ENCODE measurements at places on chromosomes 2 and 18.

GRCh38 chr2:76478266-76479035 is 767.7 kb upstream of the GCFC2 start:
- no peak for DNase-seq

DNA sequence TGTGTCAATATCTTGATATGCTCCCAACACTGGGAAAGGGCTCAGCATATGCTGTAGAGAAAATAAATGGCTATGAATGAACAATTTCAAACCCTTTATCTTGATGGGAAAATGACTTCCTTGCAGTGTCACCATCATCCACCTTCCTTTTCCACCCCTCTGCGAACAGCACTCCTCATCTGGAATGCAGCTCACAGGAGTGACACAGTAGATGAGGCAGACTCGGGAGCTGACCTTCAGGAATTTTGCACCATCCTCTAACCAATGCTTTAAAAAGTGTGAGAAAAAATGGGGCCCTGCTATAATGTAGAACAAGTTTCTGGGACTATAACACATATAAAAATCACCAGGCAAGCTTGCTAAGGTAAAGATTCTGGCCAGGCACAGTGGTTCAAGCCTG is 41.3 kb upstream of the YPEL5 start:
- DNase-seq = no peak

GRCh38 chr18:76874642-76875389 is 52.5 kb downstream of the ZNF236 start:
- DNase-seq = no peak

GRCh38 chr2:106021662-106022028 is 172.5 kb downstream of the UXS1 start:
- DNase-seq = no peak

DNA sequence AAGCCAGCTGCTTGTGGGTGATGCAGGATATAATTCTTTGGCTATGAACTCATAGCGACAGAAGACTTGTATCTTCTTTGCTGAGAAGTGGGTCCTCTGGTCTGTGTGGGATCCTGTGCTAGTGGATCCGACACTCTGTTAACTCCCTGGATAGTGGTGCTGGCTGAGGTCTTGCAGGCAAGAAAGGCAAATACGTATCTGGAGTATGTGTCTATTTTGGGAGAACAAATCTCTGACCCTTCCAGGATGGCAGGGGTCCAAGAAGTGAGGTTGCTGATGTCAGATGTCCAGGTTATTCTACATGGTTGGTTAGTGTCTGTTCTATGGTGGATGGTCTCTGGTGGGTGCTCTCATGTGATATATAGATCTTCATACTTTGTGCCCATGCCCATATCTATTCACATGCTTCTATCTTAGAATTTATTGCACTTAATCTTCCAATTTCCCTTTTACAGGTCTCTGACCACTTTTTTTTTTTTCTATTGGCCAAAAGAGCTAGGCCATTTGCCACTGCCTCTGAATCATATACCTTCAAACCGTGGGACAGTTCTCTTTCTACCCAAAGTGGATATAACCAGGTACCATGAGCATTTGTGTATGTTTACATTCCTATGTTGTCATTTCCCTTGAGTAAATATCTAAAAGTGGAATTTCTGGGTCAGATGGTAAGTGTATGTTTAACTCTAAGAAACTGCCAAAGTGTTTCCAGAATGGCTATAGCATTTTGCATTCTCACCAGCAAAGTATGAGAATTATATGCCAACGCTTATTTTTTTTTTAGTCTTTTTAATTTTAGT is 45.1 kb upstream of the RBMS1 start:
- DNase-seq = no peak

DNA sequence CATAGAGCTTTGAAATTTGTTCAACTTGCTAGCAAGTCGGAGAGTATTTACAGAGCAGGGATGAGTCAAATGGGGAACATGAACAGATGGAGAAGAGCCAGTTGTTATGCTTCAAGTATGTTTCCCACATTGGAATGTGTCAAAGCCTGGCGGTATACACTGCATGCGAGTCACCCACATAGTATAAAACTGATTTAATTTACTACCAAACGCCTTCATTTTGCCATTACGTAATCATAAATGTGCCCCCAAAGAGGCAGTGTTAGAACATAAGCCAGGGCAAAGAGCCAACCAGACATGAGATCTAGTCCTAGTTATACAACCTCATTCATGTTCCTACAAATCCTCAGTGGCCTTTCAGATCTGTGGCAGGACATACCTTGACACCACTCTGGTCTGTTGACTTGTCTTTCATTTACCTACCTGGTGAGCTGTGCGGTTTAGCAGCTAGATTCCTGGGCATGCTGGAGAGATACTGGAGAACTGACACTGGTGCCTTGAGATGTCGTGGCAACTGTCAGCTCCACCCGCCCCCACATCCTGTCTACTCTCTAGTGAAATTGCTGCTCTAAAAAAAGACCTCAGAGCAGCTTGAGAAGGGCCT is 21.7 kb upstream of the NRP2 start:
- no peak for DNase-seq

GRCh38 chr2:26606847-26607190 is 34.3 kb downstream of the CIB4 start:
- no peak for DNase-seq

Data from CD4-positive, alpha-beta T cell treated with Interleukin-15 for 1 hour (primary cell).